Neural crest cell (in vitro differentiated cells): ENCODE measurements at places on chromosomes 16 and 17. TPM values are rescaled to one million over a fixed set of nuclear protein-coding genes. Genes with fewer than 3 reads are reported as not detected.

- H3K4me3 ChIP-seq: no peak overlapping the region
- H3K4me1 ChIP-seq: peaks cover 6% of the 10 kb centered on the region
- no peak for DNase-seq
- H3K27me3 ChIP-seq: no peaks in the 10 kb centered on the region
Observed at GRCh38 chr16:73418691-73419090, 370.8 kb upstream of the ZFHX3 start.

Gene IL21R
- total RNA-seq: 0.55 and 0.79 TPM in 2 replicates

DNA sequence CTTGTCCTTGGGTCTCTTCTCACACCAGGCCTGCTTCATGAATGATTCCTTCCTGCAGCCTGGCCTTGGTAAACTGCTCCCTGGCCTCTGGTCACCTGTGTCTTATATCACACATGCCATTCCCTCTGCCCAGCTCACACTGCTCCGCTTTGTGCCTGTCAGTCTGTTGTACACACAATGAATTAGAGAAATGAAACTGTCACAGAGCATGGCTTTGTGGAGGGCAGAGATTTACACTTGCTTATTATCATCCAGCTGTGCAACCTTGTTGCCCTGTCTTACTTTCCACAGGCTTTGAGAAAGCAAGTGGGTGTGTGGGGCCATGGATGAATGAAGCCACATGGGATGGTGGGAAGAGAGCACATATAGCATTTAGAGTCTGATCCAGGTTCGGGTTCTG, 22.4 kb downstream of the ALDH3A2 start:
- H3K27ac ChIP-seq: no peak overlapping the region
- H3K36me3 ChIP-seq: peaks cover 15% of the 10 kb centered on the region
- no peak for DNase-seq
- H3K27me3 ChIP-seq: no peaks in the 10 kb centered on the region
- H3K4me3 ChIP-seq: no peak overlapping the region

GRCh38 chr16:76885776-76886537, 305.0 kb upstream of the MON1B start:
- no peak overlapping the region for H3K4me3 ChIP-seq
- H3K36me3 ChIP-seq: no peaks in the 10 kb centered on the region

Gene CD300LB
- not detected in 2 replicates for total RNA-seq

Gene UNC119
- 59.1 and 63.5 TPM in 2 replicates for total RNA-seq

GRCh38 chr16:976389-976931, 5.1 kb upstream of the SOX8 start:
- peak overlapping the region; percentile 57 for H3K4me3 ChIP-seq
- peaks cover 43% of the 10 kb centered on the region for H3K4me1 ChIP-seq
- H3K27me3 ChIP-seq: peaks cover 18% of the 10 kb centered on the region
- no peak for DNase-seq
- H3K27ac ChIP-seq: no peak overlapping the region

DNA sequence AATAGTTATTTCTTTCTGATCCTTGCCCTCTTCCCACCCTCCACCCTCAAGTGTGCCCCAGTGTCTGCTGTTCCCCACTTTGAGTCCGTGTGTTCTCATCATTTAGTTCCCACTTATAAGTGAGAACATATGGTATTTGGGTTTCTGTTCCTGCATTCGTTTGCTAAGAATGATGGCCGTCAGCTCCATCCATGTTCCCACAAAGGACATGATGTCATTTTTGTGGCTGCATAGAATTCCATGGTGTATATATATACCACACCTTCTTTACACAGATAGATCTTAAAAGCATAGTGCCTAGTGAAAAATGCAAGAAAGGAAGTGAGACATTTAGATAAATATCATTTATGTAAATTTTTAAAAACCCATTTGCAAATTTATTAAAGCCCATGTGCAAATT, 33.1 kb downstream of the HS3ST2 start:
- H3K4me1 ChIP-seq: no peaks in the 10 kb centered on the region
- H3K36me3 ChIP-seq: no peaks in the 10 kb centered on the region
- no peak for DNase-seq
- no peak overlapping the region for H3K4me3 ChIP-seq

- peaks cover 8% of the 10 kb centered on the region for H3K27me3 ChIP-seq
- DNase-seq: no peak
- no peak overlapping the region for H3K27ac ChIP-seq
- peaks cover 35% of the 10 kb centered on the region for H3K4me1 ChIP-seq
- H3K36me3 ChIP-seq: no peaks in the 10 kb centered on the region
Observed at GRCh38 chr16:4414187-4414917, 2.0 kb downstream of the CORO7 start.
